ENCODE measurements at places on chromosomes 1 and 21.

DNA sequence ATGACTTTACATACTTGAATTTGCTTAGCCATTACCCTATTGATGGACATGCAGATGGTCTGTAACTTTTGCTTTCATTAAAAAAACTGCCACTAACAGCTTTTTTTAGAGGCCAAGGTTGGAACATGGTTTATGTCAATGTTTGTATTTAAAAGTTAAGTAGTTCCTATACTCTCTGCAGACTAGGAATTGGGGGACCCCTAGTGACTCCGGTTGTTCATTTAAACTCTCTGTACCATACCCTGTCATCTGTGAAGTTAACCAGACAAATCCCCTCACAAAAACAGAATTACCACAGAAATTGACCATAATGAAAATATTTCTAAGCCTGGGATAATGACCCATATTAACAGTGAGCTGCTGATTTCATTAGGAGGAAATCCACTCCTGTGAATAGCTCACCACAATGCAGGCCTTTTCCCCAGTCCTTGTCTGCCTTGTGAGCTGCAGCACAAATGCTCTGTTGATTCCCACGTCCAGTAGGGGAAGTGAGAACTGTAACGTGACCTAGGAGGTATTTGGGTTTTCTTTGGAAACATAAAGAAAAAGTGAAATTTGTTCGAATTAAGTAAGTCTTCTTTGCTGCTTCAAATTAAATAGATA is 30.2 kb upstream of the CD101 start:
- DNase-seq: no peak

- DNase-seq: no peak
These were observed 42.5 kb downstream of the TP53BP2 start for GRCh38 chr1:223803211-223803610.

- peak; percentile 59 for DNase-seq
These were observed 218.0 kb downstream of the DENND1B start for GRCh38 chr1:197557302-197557701.

DNA sequence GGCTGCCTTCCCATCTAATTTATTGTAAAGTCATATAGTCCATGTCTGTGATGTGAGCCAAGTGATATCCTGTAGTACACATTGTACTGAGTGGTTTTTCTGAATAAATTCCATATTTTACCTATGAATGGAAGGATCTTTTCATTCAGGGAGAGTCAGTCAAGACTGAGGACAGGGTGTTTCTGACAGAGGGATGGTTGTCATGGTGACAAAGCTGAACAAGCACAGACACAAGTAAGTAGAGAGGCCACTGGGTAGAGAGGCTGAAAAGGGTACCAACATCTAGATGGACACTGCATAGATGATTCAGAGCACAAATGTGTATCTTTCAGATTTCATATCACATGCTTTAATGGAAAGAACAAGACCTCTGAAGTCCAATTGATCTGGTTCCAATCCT is 22.6 kb upstream of the IL20 start:
- no peak for DNase-seq

GRCh38 chr1:7719468-7720094 is 51.5 kb upstream of the VAMP3 start:
- DNase-seq: no peak

DNA sequence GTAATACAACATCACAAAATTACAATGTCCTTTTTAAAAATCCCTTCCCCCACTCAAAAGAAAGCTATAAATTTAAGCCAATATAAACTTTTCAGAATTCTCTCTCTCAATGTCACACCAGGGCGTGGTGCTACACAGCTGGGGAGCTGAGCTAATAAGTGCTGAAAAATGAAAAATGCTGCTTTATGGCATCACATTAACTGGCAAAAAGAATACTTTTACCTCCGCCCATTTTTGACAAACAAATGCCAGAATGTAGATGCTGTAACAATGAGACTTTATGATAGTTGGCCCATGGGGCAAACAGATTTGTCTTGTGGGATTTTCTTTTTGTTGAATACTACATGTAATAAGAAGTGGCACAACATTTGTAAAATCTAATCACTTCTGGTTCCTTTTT is 12.7 kb upstream of the LYPLAL1 start:
- no peak for DNase-seq

- DNase-seq: no peak
These were observed 82.0 kb upstream of the RUNX3 start for GRCh38 chr1:25011943-25012638.

DNA sequence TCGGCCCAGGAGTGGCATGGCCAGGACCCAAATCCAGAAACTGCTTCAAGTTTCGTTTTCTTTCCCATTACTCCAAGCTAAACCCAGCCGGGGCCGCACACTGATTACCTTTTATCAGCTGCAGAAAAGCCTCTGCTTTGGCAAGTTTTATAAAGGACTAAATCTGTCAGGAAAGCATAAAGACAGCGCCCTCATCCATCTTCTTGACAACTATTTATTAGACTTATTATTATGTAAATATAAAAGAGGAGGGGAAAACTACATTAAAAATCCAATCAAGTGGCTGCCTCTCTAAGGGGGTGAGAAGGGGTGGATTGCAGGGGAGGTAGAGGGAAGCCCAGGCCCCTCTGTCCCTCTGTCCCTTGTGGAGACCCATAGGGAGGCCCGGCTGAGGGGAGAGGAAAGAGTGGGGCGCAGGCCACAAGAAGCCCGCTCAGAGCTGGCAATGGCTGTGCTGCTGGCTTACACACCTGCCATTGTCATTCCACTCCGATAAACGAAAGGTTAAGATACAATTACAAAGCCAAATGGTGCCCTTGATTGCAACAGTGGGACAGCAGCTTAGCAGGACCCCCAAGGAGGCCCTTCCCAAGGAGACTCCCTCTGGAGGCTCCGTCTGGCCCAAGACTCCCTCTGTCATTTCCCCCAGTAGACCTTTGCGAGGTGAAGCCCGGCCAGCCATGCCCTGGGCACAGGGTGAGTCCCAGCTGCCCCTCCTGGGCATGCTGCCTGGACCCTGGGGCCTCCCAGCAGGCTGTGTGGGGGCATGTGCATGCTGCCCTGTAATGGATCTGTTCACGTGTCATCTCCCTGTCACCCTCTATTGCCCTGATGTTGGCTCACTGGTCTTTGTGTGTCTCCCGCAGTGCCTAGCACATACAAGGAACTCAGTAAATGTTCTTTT is 45.4 kb downstream of the KCND3 start:
- DNase-seq: no peak

DNA sequence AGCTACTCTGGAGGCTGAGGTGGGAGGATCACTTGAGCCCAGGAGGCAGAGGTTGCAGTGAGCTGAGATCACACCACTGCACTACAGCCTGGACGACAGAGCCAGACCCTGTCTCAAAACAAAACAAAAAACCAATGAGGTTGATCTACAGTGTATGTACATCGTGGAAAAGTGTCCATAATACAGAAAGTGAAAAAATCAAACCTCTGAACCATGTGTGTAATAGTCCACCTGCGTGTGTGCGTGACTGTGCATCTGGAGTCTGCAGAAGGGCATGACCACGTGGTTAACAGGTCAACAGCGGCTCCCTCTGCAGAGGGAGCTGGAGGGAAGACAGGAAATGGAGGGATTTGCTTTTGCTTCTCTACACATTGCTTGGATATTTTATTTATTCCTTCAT is 32.4 kb upstream of the ENO1 start:
- DNase-seq: peak; percentile 75

GRCh38 chr1:147542569-147542897 is 1.2 kb downstream of the BCL9 start:
- no peak for DNase-seq

GRCh38 chr1:80675454-80675853 is 1125.3 kb upstream of the ADGRL2 start:
- DNase-seq: peak; percentile 2

DNA sequence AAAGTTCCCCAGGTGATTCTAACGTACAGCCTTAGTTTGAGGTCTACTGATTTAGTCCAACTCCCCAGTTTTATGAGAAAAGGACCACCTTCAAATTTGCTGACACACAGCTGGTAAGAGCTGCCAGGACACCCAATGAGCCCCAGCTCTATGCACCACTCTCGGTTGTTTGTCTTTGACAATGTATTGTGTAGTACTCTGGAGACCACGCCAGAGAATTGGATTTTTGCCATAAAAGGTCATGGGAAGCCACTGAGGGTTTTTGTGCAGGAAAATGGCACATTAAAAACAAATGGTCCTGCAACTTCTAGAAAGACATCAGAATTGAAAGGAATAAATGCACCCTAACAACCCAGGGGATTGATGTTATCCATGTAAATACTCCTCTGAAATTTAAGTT is 7.1 kb upstream of the IER5 start:
- DNase-seq: no peak

- DNase-seq: peak; percentile 26
These were observed 601.9 kb downstream of the MRPL39 start for GRCh38 chr21:25005388-25005787.

- DNase-seq: no peak
These were observed 687 bp upstream of the RASSF5 start for GRCh38 chr1:206506405-206507283.

DNA sequence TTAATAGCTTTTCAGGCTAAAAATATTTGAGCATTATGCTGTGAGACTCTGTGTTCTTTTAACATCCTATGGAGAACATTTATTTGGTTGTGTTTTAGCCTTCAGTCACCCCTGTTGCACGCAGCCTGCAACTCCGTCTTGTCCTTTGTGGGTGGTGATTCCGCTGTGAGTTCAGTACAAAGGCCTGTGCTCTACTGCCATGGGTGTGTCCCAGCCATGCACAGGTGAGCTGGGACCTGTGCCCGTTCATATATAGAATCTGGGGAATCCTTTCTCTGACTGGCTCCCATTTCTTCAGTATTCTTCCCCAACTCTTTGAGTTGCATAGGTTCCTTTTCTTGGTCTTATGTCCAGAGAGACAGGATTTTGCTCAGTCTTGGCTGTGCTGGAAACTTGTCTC is 61.4 kb downstream of the ACTL8 start:
- DNase-seq: no peak
